Posterior vena cava (tissue), 2 donors: ENCODE measurements at places on chromosomes 1 and 21. TPM values are rescaled to one million over a fixed set of nuclear protein-coding genes. Genes with fewer than 3 reads are reported as not detected.

DNA sequence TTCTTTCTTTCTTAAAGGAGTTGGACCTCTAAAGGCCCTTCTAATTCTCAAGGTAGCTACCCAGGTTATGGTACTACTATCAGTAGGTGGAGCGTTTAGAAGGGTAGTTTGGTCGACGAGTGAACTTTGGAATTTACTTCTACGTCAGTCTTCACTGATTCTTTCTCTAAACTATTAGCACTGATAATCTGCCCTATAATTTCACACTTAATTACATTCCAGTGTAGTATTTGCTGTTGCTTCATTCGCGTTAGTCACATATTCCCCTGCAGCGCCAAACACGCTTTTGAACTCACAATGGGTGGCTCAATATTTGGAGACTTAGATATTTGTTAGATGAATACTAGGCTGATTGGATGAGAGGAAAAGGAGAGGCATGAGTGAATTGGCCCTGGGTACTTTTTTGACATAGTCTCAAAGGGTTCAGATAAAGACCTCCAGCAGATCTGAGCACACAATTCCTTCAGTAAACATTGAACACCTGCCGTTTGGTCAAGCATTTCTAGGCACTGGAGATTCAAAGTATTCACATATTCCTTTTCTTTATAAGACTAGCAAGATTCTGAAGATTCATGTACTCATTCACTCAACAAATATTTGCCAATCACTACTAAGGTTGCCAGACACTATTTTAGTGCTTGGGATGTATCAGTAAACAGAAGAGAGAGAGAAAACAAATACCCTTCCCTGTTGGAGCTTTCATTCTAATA, 929 bp upstream of the FOXJ3 start:
- DNase-seq = no peak

The UBE2J2 gene
- total RNA-seq = 32.0 TPM

The PADI1 gene
- total RNA-seq = not detected

The ADAMTS5 gene
- total RNA-seq = 20.4 TPM

The TRIM58 gene
- 1.4 TPM for total RNA-seq

DNA sequence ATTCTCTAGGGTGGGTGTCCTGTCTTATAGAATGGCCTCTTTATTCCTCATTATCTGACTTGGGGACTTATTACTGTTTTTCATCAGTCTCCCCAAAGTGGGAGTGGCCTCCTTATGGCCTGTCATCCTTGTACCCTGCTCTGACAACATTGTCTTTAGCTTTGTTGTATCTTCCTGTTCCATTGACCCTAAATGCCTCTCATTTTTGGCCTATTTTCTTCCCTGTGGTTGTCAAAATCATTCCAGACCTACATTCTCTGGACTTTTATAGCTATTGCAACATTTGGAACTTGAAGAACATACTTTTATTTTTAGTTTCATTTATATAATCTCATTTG, 9.7 kb downstream of the SFT2D2 start:
- no peak for DNase-seq

- peak; percentile 17 for DNase-seq
These were observed 10.7 kb upstream of the SDC3 start for GRCh38 chr1:30919025-30919881.

The TSTD1 gene
- total RNA-seq = 12.5 TPM

GRCh38 chr1:243917177-243917862, 67.3 kb upstream of the AKT3 start:
- DNase-seq = no peak

The HPCAL4 gene
- not detected for total RNA-seq

- DNase-seq = no peak
These were observed 15.8 kb downstream of the THRAP3 start for GRCh38 chr1:36239941-36240637.

GRCh38 chr1:244758708-244759107, 76.8 kb upstream of the COX20 start:
- DNase-seq = no peak

DNA sequence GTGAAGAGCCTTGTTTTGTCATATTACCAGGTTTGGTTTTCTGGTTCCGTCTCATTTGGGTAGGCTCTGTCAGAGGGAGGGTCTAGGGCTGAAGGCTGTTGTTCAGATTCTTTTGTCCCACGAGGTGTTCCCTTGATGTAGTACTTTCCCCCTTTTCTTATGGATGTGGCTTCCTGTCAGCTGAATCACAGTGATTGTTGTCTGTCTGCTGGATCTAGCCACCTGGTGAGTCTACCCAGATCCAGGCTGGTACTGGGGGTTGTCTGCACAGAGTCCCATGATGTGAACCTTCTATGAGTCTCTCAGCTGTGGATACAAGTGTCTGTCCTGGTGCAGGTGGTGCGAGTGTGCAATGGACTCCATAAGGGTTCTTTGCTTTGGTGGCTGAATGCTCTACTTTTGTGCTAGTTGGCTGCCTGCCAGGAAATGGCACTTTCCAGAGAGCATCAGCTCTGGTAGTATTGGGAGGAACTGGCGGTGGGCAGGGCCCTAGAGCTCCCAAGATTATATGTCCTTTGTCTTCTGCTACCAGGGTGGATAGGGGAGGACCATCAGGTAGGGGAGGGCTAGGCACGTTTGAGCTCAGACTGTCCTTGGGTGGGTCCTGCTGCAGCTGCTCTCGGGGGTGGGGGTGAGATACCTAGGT, 246.0 kb downstream of the RYR2 start:
- DNase-seq = no peak

- DNase-seq = no peak
These were observed 21.0 kb downstream of the VASH2 start for GRCh38 chr1:212971312-212971711.

The EXOSC10 gene
- 43.4 TPM for total RNA-seq

The C1orf141 gene
- total RNA-seq = not detected

The SEMA4A gene
- 5.8 TPM for total RNA-seq

DNA sequence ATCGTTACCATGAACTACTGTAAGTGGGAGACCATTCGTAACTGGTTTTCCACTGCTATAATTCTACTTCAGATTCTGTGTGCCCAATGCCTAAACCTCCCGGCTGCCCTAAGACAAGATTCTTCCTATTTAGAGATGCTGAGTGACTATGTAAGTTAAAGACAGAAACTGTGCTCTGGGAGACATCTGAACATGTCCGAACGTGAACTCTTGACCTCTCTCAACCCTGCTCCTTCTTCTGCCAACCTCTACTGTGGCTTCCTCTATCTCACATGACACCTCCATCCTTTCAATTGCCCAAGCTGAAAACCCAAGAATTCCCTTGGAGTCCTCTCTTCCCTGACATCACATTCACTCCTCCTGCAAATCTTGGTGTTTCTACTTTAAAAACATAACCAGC, 182.9 kb downstream of the AKT3 start:
- DNase-seq = no peak

The NBPF3 gene
- total RNA-seq = 5.2 TPM

The WNT2B gene
- 2.5 TPM for total RNA-seq

DNA sequence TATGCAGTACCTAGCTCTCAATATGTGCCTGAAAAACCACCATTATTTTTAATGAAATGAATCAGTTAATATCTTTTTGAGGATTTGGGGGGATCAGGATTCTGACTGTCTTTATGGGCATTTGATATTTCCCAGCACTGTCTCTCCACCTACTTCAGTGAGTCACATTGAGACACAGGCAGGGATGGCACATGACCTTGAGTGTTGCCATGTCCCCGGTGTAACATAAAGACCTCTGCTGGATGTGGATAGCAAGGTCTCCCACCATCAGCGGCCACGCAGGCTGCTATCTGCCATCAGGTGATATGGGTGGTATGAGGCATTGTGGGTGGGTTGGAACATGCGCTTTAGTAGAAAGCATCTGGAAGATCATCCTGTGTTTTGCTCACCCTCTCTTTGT, 103.2 kb downstream of the RGL1 start:
- no peak for DNase-seq

The PTCH2 gene
- 1.6 TPM for total RNA-seq

- peak; percentile 93 for DNase-seq
These were observed 87.2 kb downstream of the MRPL37 start for GRCh38 chr1:54287176-54287650.

GRCh38 chr1:198291036-198291435, 134.2 kb downstream of the NEK7 start:
- no peak for DNase-seq

The KRTAP13-2 gene
- total RNA-seq = not detected

- DNase-seq = no peak
These were observed 69.6 kb downstream of the OSBPL9 start for GRCh38 chr1:51686450-51686849.

- no peak for DNase-seq
These were observed 17.7 kb upstream of the NTPCR start for GRCh38 chr1:232932486-232933425.

GRCh38 chr1:14017531-14017961, 317.6 kb downstream of the PRDM2 start:
- no peak for DNase-seq

The ALG14 gene
- total RNA-seq = 6.1 TPM

DNA sequence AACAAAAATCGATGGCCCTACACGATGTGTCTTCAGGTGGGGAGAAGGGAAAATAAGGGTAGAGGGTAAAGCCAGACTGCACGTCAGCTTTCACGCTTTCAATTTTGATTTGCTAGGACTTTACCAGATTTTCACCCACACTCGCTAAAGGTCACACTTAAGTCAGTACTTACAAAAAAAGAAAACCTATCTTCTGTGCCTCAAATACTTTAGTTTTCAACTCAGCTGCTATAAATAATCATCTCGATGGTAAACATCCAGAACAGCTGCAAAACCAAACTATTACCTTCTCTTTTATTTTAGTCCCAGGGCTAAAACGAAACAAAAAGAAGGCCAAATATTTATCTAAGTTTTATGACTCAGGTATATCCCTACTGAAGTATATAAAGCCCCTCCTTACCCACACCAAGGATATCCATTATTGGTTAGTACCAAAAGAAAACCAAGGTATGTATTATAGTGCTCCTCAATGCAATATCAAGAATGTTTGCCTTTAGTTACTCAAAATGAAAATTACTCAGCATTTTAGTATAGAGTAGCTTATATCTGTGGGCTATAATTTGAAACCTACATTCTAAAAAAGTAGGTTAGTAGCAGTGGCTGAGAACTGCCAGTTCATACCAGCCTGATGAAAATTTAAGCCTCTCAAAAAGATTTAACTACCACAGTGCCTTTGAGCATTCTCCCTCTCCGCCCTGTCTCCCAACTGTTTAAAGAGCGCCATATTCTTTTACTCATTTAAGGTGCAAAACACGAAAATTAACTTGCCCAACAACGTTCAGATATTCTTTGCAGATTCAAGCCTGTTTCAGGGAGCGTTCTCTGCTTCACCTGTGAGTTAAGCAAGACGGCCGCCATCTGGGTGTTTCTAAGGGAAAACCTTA, 1.5 kb downstream of the CSDE1 start:
- no peak for DNase-seq

- DNase-seq = no peak
These were observed 37.0 kb upstream of the ENAH start for GRCh38 chr1:225689882-225690459.

GRCh38 chr1:31617916-31618746, 642 bp downstream of the HCRTR1 start:
- peak; percentile 82 for DNase-seq

The FCAMR gene
- not detected for total RNA-seq

DNA sequence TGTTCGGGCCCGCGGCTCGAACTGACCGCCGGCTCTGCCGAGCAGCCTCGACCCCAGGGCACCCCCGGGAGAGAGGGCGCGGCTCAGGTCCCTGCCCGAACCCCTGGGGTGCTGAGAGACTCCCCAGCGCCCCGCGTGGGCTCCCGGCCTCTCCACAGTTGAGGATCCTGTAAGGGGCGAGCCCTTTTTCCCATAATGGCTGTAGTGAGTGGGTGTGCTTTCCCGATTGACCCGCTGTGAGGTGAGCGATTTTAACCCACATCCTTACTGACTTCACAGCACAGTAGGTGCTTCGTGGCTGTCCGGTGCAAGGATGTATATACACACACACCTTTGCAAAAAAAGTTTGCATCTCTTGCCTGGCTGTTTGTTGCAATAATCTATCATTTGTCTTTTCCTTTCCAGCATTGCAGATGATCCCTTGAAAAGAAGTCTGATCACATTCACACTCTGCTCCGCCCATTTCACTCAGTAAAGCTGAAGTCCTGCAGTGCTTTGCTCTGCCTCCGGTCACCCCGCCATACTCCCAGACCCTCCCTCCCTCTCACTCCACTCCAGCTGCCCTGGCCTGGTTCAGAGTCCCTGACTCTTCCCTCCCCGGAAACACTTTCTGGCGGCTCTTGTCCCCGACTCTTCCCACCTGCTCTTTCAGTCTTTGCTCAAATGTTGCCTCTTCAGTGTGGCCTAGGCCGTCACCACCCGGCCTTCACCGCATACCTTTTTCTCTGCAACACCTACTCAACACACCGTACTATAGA, 955 bp upstream of the UBE2G2 start:
- DNase-seq = no peak

GRCh38 chr1:178328728-178329127, 168.0 kb downstream of the CLEC20A start:
- no peak for DNase-seq

- no peak for DNase-seq
These were observed 155.7 kb downstream of the COP1 start for GRCh38 chr1:176051402-176051801.

- DNase-seq = no peak
These were observed 17.7 kb downstream of the PLCH2 start for GRCh38 chr1:2493691-2494322.

GRCh38 chr1:206100226-206100815, 16.9 kb downstream of the AVPR1B start:
- DNase-seq = no peak

The CSMD2 gene
- 3.1 TPM for total RNA-seq

- DNase-seq = no peak
These were observed 132.9 kb downstream of the PTPRU start for GRCh38 chr1:29368936-29369932.
